HT1080 (cell line): ENCODE measurements at places on chromosomes 3 and 15.

- DNase-seq, result no peak
These were observed 653 bp upstream of the WDR6 start for GRCh38 chr3:49006408-49007067.

DNA sequence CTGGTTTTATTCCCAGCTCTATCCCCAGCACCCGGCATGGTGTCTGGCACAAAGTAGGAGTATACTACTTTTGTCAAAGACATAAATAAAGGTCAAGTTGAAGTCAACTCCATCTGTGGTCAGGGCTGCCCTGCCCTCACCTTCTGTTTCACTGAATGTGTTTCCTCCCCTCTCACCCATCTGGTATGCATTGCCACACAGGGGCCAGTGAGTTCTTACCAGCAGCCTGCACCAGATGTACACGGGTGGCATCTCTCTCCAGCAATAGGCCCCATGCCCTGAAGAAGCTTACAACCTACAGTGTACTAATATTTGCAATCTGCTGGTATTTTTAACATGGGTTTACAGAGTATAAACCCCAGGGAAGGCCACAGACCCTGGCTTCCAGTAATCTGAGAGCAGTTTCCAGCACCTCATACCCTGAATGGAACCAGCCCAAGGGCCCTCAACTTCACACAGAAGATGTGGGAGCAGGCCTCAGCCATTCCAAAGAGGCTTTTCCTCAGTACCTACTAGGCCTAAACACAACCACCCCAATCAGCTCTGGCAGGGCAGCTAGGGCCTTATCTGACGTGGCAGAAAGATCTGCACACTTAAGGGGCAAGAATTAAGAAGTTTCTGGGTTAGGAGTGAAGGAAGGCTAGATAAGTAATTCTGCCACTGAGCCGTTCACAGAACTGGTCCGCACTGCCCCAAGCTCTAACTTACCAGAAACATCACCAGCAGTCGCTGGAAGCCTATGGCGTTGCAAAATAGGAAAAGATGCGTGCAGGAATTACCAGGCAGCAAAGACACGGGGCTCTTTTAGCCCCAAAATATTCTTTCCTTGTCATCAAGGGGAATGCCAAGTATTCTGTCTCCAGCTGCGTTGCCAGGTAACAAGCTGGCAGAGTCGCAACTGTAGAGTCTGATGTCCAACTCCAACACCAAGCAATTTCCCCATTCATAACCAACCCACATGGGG lies 2.1 kb downstream of the IDH2 start:
- DNase-seq, result peak; percentile 10

- no peak for DNase-seq
These were observed 6.5 kb downstream of the GPR160 start for GRCh38 chr3:170044271-170044670.

GRCh38 chr3:111072031-111072921 lies 660 bp downstream of the NECTIN3 start:
- DNase-seq, result peak; percentile 34
